ENCODE measurements at places on chromosomes 7 and 10.

- DNase-seq: no peak
Measured at GRCh38 chr7:150863946-150864345, 11.6 kb downstream of the AOC1 start.

DNA sequence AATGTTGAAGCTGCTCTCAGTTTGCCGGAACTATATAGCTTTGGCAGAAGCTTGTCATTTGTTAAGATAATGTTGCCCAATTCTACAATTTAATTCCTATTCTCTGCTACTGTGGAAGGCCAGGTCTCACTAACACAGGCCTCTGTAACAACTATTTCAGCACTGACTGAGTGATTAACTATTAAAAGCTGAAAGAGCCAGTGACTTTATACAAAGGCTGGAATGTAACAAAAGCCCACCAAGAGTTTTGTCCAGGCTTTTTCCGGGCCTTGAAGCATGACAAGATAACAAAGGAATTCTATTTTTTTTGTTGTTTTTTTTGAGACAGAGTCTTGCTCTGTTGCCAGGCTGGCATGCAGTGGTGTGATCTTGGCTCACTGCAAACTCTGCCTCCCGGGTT, 795.6 kb downstream of the PHTF2 start:
- no peak for DNase-seq

GRCh38 chr10:28711041-28711440, 33.7 kb downstream of the BAMBI start:
- DNase-seq: no peak

DNA sequence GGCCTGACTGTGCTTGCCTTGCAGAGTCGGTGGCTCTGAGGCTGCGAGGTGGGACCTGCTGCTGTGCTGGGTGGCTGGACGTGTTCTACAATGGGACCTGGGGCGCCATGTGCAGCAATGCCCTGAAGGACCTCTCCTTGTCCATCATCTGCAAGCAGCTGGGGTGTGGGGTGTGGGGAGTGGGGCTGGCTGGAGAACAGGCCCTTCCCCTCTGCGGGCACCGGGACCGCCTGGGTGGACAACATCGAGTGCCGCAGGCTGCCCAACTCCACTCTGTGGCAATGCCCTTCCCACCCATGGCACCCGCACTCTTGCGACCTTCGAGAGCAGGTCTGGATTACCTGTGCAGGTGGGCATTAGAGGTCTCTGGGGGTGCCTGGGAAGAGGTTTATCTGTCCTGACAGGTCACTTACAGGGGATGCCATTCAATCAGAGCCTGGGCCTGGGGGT, 10.9 kb downstream of the SCART1 start:
- DNase-seq: no peak

Data from pancreas (tissue), 10 donors.